ENCODE measurements at places on chromosomes 2 and 18.

DNA sequence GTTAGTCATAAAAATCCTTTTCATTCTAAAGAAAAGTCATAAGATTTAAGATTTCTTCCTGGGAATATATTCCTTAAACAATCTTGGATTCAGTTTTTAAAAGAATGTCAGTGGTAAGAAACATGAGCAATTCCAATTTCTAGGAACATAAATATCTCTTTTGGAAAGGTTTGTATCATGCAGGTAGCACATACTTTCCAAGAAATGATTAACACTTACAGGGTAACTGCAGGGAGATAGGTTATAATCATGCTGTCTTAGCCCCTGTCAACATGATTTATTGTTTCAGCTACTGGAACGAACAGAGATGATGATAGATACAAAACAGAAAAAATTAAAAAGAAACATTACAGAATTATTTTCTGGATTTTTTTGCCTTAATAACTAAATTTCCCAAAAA is 1537.7 kb downstream of the LRP1B start:
- DNase-seq, result no peak

DNA sequence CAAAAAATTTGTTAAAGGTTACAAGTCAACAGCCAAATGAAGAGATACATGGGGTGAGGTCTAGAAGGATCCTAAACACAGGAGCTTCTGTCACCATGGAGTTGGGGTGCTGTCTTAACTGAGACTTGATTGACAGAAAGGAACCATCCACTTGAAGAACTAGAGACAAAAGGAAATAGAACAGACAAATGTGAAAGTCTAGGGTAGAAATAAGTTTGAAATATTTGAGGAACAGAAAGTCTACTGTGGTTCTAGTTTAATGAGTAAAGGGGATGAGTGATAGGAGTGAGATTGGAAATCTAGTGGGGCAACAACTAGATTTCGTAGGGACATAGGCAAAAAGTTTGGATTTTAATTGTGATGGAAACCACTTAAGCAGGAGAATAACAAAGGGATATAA is 18.7 kb downstream of the RBBP8 start:
- no peak for DNase-seq

DNA sequence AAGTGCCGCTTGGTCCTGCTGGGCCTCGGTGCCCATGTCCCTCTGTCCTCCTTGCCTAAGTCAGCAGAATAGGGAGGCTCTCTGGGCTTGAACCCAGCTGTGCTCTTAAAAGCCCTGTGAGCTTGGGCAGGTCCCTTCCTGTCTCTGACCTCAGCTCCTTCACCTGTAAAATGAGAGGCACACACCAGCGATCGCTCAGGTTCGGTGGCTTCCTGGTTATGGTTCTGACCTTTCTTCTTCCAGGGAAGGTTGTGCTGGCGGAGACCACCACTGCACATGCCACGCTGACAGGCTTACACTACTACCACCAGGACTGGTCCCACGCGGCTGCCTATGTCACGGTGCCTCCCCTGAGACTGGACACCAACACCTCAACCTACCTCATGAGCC is 36.1 kb upstream of the MAPRE3 start:
- DNase-seq, result no peak

DNA sequence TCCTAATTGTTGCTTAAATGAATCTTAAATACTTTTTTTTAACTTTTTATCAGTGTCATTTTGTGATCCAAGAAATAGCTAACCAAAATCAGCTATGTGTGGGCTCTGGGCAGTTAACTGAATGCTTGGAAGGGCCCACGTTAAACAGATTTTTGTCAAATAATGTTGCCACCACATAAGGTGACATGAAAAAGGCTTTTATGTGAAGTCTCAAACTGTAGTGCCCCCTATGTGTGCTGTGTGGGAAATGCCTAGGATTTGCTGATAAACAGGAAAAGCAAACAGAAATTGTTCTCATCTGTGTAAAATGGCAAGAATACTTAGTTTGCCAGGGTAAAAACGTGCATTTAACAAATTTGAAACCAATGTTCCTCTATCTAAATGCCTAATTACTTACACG is 242.2 kb downstream of the ZNF516 start:
- DNase-seq, result peak; percentile 41

DNA sequence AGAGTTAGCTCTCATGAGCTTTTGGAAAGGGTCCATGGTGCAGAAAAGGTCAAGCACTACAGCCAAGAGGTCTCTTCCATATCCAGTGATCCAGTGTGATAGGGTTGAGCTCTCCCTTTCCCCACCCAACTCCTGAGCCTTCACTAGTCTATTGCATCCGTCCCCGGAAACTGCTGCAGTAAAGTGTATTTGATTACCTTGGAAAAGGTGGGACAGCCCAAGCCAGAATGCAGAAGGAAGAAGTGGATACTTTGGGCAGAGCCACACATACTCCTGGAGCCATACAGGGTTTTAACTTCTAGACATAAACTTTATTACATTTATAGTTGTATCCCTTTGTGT is 3.6 kb downstream of the PNKD start:
- no peak for DNase-seq

GRCh38 chr18:23276451-23276850 is 141.2 kb downstream of the CABLES1 start:
- DNase-seq, result no peak

DNA sequence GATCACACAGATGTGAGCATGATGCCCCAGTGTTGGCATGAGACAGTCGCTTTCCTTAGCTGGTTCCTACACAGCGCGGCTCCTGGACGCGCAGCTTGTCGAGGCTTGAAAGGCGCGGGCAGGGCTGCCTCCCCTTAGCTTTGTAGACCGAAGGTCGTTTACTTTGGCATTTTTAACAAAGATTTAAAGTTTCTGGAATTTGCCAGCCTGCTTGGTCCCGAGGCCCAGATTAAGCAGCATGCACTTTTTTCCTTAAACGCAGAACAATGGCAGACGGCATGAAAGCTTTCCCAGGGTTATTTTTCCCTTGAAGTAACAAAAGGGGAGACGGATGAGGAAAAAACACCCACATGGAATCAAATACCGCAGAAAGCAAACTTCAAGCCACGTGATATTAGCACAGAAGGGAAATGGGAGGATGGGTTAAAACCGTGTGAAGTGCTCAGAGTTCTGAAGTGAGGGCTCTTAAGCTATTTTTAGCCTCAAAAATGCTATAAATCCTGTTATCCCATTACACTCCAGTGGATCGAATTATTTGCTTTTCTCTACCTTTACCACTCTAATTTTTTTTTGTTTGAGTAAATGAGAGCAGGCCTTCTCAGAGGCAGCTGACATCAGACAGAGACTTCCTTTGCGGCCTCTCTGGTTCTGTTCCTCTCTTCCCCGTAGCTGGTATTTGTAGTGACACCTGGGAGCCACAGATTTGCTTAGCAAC is 55.7 kb downstream of the NPAS2 start:
- no peak for DNase-seq

DNA sequence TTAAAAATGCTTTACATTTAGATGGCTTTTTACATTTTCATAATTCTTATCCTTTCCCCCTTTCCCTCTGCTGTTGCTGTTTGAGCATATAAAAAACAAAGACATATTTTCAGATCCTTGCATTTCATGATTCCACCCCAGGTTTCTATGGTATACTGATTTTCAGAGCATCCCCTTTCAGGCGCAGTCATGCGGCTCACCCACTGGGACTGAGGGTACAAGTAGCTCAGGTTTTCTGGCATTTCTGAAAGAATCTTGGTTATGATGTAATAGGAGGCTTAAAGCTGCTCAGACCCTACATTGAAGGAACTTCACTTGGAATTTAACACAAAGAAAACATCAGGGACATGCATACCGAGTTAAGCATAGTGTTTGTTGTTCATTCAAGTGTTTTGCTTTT is 310.8 kb downstream of the ETAA1 start:
- no peak for DNase-seq

GRCh38 chr18:9507565-9508088 is 32.3 kb downstream of the RALBP1 start:
- DNase-seq, result no peak

GRCh38 chr2:49661809-49662208 is 507.5 kb upstream of the FSHR start:
- DNase-seq, result no peak

DNA sequence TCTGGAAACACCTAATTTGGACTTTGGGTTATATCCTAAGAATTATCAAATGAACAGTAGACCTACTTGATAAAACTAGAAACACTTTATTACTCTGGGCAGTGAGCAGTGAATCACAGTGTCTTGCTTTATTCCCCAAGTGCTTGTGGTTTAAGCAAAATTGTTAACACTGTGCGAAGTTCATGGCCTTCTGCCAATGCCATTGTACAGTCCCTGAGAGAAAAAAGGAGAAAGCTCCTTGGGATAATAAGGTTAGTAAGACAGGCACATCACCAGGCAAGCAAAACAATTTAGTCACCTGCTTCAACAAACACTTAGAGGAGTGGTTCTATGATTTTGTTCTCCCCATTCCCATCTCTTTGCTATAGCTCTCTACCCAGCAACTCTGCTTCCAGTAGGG is 39.8 kb downstream of the ADCYAP1 start:
- DNase-seq, result no peak

DNA sequence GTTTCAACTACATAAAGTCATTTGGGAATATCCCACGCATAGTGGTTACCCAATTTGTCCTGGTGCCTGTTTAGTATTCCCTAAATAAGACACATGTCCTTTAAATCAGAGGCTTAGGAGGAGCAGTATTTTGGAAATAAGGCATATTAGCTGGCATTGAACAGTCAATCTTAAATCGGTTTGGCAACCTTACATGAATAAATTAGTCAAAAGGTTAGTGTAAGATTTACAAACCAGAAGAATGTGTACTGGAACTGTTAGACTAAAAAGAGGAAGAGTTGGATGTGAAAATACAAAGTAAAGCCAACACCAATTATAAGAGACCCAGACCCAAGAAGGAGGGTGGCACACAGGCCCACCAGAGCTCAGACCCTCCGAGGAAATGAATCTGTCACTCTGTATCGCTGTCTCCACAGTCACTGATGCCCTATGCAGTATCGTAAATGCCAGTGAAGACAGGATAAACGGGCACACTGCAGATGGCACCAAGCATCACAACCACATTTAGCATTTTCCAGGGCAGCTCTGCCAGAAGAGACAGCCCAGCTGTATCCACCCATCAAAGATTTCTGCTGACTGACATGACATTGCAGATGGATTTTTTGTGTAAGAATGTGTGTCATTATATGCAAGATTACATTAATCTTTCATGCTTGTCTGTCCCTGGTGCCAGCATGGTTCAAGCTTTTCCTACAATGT is 90.4 kb downstream of the CERKL start:
- DNase-seq, result no peak

DNA sequence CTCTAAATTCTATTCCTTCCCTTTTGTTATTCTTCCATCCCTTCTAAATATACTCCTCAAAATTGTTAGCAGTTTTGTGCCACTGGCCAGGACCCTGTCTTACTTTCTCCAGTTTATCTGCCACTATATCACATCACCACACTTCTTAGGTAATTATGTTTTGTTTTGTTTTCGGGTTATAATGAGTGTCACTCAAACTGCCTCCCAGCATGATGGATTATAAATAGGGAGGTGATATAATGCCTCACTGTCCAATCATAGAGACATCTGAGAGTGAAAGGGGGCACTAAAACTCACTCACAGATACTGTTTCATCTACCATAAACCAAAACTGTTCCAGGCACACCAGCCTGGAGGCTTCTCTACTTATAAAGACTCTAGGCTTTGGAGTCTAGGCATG is 3.5 kb downstream of the RSAD2 start:
- no peak for DNase-seq

DNA sequence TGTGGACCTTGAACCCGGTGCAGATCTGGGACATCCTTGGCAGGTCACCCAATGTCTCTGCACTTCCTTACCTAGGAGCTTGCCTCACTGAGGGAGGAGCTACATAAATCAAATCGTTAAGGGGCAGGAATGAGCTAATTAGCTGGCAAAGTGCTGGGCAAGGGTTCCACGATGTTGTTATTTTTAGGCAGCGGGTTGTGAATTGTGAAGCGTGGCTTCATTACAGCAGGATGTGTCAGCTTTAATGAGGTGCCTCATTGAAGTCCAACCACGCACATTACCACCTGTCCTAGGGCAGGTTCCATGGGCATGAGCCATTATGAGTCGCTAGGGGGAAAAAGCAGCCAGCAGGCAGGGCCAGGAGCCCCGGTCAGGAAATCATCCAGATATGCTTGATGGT is 127.0 kb upstream of the AGAP1 start:
- DNase-seq, result no peak

DNA sequence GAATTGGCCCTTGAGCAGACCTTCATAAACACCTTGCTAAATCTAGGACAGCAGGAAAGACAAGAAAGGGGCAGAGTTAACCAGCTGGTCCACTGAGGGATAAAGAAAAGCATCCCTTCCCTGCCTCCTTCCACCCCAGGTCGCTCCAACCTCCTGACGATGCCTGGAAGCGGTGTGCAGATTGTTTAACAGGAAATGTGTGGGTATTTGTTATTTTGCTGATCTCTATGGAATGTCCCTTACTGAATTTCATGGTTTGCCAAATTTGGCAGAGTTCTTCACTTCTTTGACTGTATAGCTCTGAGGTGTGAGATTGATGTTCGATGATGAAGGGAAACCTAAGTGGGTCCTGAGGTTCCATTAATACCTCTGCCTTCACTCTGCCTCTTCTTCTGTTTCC is 72.9 kb downstream of the MAP3K20 start:
- no peak for DNase-seq

- no peak for DNase-seq
These were observed 51.0 kb upstream of the THOC1 start for GRCh38 chr18:318791-319291.
